Tibial artery (tissue), 4 donors: ENCODE measurements at places on chromosomes 4 and X.

- H3K27me3 ChIP-seq: no peaks in the 10 kb centered on the region
- peaks cover 10% of the 10 kb centered on the region for H3K36me3 ChIP-seq
- H3K27ac ChIP-seq: no peak within 1 kb of the TSS
- DNase-seq: no peak
- no peak within 1 kb of the TSS for H3K4me3 ChIP-seq
Measured at GRCh38 chrX:71618303-71618721, at the start of gene CXCR3. CXCR3 (minus strand) TSS chrX:71618511; CDS start chrX:71618449, 62 bp downstream.

DNA sequence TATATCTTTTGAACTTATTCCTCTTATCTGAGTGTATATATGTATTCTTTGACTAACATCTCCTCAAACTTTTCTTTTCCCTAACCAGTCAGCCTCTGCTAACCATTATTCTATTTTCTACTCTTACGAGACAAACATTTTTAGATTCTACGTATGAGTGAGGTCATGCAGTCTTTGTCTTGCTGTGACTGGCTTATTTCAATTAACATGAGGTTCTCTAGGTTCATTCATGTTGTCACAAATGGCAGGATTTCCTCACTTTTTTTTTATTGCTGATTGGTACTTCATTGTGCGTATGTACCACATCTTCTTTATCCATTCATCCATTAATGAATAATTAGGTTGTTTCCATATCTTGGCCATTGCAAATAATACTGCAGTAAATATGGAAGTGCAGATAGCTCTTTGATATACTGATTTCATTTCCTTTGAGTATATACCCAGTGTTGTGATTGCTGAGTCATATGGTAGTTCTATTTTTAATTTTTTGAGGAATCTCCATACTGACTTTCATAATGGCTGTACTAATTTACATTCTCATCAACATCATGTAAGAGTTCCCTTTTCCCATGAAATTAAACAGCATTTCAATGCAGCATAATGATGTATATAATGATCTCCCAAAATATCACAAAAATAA lies 80.1 kb downstream of the HS3ST1 start:
- no peak overlapping the region for H3K27ac ChIP-seq
- no peaks in the 10 kb centered on the region for H3K27me3 ChIP-seq
- H3K36me3 ChIP-seq: no peaks in the 10 kb centered on the region
- no peak for DNase-seq
- H3K4me1 ChIP-seq: no peaks in the 10 kb centered on the region

GRCh38 chr4:152189451-152190179 lies 346.3 kb downstream of the FBXW7 start:
- H3K27ac ChIP-seq: no peak overlapping the region
- no peaks in the 10 kb centered on the region for H3K27me3 ChIP-seq
- no peak overlapping the region for H3K4me3 ChIP-seq

DNA sequence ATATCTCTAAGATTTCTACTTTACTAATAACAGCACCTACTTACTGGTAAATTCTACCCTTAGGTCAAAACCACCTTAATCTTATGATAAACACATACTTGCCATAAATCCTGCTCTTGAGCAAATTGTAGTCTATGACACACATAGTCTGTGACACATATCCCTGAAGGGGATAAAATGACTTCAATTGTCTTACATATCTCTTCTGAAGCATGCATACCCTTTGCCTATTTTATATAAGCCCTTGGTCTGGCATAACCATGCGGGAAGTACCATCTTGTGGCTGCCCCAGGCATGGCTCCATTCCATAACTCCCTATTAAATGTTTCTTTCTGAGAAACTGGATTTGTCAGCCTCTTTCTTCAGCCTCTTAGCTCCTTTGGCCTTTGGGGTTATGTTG lies 248.9 kb downstream of the SLC7A11 start:
- H3K4me3 ChIP-seq: no peak overlapping the region
- H3K36me3 ChIP-seq: no peaks in the 10 kb centered on the region
- no peak overlapping the region for H3K27ac ChIP-seq
- DNase-seq: no peak
- H3K27me3 ChIP-seq: no peaks in the 10 kb centered on the region
- no peaks in the 10 kb centered on the region for H3K4me1 ChIP-seq

DNA sequence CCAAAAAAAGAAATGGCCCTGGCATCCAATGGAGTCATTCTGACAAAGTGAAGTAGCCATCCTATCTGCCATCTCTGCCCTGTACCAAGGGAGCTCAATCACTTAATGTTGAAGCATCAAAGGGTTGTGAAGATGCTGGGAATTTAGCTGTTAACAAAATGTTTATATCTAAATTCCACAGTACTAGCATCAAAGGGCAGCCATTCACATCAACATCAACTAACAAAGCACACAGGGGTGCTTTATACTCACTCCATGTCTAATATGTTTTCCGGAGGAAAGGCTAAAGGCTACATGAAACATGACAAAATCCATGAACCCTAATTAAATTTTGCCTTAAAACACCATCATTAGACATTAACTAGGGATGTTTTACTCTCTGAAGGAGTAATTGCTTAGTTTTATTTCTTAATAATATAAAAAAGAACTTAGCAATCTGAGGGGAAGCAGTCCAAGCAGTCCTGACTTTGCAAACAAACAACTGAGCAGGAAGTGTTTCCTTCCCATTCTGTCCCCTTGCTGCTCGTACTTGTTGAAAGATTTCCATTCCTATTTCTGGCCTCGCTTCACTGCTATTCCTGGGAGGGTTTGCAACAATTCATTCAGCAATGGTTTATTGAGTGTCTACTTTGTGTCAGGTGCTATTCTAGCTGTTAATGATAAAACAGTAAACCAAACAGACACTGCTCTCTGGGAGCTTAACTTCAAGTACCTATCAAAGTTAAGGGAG lies 208.6 kb upstream of the SLC7A11 start:
- H3K4me1 ChIP-seq: no peaks in the 10 kb centered on the region
- no peak overlapping the region for H3K4me3 ChIP-seq
- no peak overlapping the region for H3K27ac ChIP-seq
- H3K36me3 ChIP-seq: no peaks in the 10 kb centered on the region
- no peaks in the 10 kb centered on the region for H3K27me3 ChIP-seq

GRCh38 chrX:154471839-154472684 lies 7.0 kb downstream of the LAGE3 start:
- no peaks in the 10 kb centered on the region for H3K27me3 ChIP-seq
- no peak overlapping the region for H3K4me3 ChIP-seq

DNA sequence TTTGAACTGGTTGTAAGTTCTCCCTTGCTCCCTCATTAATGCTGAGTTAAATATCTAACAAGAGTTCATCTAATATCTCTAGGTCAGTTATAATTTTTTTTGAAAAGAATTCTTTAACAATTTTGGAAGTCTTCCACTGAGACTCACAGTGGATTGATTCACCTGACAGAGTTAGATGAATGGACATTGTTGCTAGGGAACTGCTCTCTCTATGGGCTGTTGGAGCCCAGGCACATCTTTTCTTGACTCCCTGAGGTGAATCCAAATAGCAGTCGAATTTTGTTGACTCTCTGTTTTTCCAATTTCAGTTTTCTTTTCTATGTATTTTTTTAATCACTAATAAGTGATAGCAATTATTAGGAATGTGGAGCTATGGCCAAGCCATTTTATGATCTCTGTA lies 996.1 kb upstream of the PABPC4L start:
- no peaks in the 10 kb centered on the region for H3K36me3 ChIP-seq
- no peaks in the 10 kb centered on the region for H3K27me3 ChIP-seq
- DNase-seq: no peak
- no peak overlapping the region for H3K4me3 ChIP-seq

DNA sequence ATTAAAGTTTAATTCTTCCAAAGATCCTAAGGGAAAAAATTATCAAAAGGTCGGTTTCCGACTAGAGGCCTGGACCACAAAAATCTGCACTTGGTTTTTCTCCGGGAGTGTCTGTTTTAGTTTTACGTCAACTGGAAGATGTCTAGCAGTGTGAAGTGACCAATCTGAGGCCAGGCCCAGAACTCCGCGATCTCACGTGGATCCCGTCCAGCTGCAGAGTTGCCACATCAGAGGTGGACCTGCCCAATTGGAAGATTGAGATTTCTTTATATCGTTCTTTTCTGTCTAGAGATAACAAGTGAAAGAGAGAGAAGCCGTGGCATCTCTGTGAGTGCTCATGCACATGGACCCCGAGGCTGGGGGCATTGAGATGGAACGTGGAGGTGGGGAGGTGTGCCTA lies 115.8 kb downstream of the AFF1 start:
- DNase-seq: no peak
- H3K4me1 ChIP-seq: peaks cover 90% of the 10 kb centered on the region
- H3K27ac ChIP-seq: peak overlapping the region; percentile 72
- peaks cover 12% of the 10 kb centered on the region for H3K36me3 ChIP-seq
- no peak overlapping the region for H3K4me3 ChIP-seq

- no peaks in the 10 kb centered on the region for H3K36me3 ChIP-seq
- H3K4me1 ChIP-seq: peaks cover 29% of the 10 kb centered on the region
- DNase-seq: no peak
- H3K4me3 ChIP-seq: no peak overlapping the region
Measured at GRCh38 chr4:4869731-4870571, 10.5 kb downstream of the MSX1 start.

GRCh38 chrX:111180750-111181240 lies 84.8 kb downstream of the PAK3 start:
- no peak for DNase-seq
- H3K36me3 ChIP-seq: no peaks in the 10 kb centered on the region
- H3K27ac ChIP-seq: no peak overlapping the region
- no peak overlapping the region for H3K4me3 ChIP-seq
- H3K4me1 ChIP-seq: no peaks in the 10 kb centered on the region

DNA sequence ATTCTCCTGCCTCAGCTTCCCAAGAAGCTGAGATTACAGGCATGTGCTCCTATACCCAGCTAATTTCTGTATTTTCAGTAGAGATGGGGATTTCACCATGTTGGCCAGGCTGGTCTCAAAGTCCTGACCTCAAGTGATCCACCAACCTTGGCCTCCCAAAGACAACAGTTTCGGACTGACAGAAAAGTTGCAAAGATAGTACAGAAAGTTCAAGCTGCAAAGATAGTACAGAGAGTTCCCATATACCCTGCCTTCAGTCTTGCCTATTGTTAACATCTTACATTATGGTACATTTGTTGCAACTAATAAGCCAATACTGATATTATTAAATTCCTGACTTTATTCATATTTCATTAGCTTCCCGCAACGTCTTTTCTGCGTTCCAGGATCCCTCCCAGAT lies 65.8 kb downstream of the SUPT20HL2 start:
- DNase-seq: no peak
- no peaks in the 10 kb centered on the region for H3K36me3 ChIP-seq
- no peak overlapping the region for H3K4me3 ChIP-seq
- H3K27ac ChIP-seq: no peak overlapping the region

GRCh38 chr4:20574986-20575385 lies 125.3 kb upstream of the PACRGL start:
- no peaks in the 10 kb centered on the region for H3K36me3 ChIP-seq
- H3K27ac ChIP-seq: no peak overlapping the region
- H3K27me3 ChIP-seq: no peaks in the 10 kb centered on the region

GRCh38 chr4:14180983-14181601 lies 553.6 kb upstream of the BOD1L1 start:
- no peaks in the 10 kb centered on the region for H3K4me1 ChIP-seq
- no peaks in the 10 kb centered on the region for H3K36me3 ChIP-seq
- H3K27ac ChIP-seq: no peak overlapping the region
- H3K4me3 ChIP-seq: no peak overlapping the region
- DNase-seq: no peak

DNA sequence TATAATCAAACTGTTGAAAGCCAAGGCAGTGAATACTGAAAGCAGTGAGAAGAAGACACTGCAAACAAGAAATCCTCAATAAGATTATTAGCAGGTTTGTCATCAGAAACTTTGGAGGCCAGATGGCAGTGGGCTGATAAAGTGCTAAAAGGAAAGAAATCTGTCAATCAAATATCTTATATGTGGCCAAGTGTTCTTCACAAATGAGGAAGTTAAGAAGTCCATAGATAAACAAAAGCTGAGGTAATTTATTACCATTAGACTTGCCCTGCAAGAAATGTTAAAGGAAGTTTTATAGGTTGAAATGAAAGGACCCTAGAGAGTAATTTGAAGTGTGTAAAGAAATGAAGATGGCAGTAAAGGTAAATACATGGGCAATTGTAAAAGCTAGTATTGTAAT lies 586.6 kb downstream of the RAPGEF2 start:
- DNase-seq: no peak
- no peak overlapping the region for H3K27ac ChIP-seq
- H3K27me3 ChIP-seq: no peaks in the 10 kb centered on the region

GRCh38 chr4:170589597-170590191 lies 499.9 kb upstream of the AADAT start:
- no peaks in the 10 kb centered on the region for H3K4me1 ChIP-seq
- H3K27me3 ChIP-seq: no peaks in the 10 kb centered on the region
- no peak overlapping the region for H3K27ac ChIP-seq

GRCh38 chr4:102503831-102504786 lies 3.0 kb downstream of the NFKB1 start:
- H3K27me3 ChIP-seq: no peaks in the 10 kb centered on the region
- no peak overlapping the region for H3K4me3 ChIP-seq
- H3K4me1 ChIP-seq: peaks cover 56% of the 10 kb centered on the region
- H3K36me3 ChIP-seq: no peaks in the 10 kb centered on the region
- H3K27ac ChIP-seq: no peak overlapping the region

- no peak for DNase-seq
- no peak overlapping the region for H3K27ac ChIP-seq
- no peaks in the 10 kb centered on the region for H3K36me3 ChIP-seq
- no peaks in the 10 kb centered on the region for H3K4me1 ChIP-seq
- no peaks in the 10 kb centered on the region for H3K27me3 ChIP-seq
Measured at GRCh38 chrX:119101168-119101567, 26.4 kb downstream of the KIAA1210 start.

- peak overlapping the region; percentile 30 for H3K4me3 ChIP-seq
- H3K27ac ChIP-seq: no peak overlapping the region
- H3K27me3 ChIP-seq: peaks cover 3% of the 10 kb centered on the region
- no peaks in the 10 kb centered on the region for H3K36me3 ChIP-seq
- no peak for DNase-seq
Measured at GRCh38 chrX:114584375-114584943, 573 bp downstream of the HTR2C start.
